NCI-H2107 (cell line): ENCODE measurements at places on chromosomes 5 and 9.

DNA sequence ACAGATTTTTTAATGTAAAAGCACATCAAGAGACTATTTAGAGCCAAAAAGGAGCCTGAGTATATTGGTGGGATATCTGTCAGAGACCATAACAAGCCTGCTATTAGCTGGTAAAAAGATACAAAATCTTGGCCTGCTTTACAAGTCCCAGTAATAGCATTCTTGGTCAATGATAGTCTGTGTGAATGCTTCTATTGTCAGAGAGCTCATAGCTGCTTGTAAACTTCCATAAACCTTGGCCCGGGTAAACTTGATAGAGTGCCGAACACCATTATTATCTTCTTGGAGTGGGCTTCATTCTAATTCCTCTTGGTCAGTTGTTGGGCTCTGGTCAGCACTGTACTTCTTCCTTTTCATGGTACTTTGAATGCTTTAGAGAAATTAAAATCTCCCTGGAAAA lies 64.0 kb downstream of the UBAP1 start:
- no peak for DNase-seq

GRCh38 chr5:115180165-115180709 lies 10.5 kb upstream of the TRIM36 start:
- DNase-seq = no peak

GRCh38 chr9:106753155-106753671 lies 109.8 kb upstream of the ZNF462 start:
- no peak for DNase-seq

GRCh38 chr5:178449163-178450070 lies 140.8 kb downstream of the COL23A1 start:
- no peak for DNase-seq

DNA sequence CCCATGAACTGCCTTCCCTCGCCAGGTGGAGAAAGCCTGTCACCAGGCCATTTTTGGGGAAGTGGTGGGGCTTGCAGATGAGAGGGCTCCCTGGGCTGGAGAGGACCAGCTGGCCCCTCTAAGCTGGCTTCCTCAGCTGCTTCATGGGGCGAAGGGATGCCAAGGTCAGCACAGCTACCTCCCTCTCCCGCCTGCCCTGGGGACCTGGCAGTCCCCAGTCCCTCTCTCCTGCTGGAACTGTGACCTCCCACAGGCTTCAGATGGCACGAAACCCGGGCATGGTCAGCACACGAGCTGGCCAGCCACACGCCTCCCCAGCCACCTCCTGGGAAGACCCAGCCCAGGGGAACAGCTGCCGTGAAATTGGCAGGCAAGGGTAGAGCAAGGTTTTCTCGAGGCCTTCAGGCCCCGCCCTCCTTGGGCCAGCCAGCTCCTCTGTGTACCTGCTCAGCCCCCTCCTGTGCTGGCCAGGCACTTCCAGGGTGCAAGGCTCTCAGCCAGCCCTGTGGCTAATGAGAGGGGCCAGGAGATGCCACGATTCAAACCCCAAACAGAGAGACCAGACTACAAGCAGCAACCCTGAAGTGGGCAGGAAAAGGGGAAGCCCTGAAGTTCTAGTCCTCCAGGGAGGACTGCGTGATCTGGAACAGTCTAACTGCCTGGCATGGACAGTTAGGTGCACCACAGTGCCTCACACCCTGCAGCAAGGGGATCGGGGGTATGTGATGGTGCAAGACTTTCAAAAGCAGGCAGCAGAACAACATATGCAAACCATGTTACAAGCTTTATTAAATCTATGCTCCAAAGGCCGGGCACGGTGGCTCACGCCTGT lies 12.9 kb downstream of the PLPP7 start:
- DNase-seq = no peak

DNA sequence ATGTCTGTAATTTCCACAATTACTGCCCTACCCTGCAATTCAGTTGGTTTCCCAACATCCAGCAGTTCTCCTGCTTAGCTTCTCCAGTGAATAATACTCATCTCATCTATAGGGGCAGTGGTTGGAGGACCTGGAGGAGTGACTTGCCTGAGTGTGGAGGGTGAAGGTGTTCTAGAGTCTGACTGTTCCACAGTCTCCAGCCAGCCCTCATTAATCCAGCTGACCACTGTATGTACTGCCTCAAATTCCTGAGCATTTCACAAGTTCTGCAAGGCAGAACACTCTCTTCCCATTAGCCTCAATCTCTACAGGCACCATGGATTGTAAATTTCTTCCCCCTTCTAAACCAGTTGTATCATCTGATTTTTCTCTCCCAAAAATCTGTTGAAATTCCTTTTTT lies 147.4 kb upstream of the NFIL3 start:
- no peak for DNase-seq

GRCh38 chr5:133847886-133848285 lies 120.5 kb downstream of the C5orf15 start:
- no peak for DNase-seq

DNA sequence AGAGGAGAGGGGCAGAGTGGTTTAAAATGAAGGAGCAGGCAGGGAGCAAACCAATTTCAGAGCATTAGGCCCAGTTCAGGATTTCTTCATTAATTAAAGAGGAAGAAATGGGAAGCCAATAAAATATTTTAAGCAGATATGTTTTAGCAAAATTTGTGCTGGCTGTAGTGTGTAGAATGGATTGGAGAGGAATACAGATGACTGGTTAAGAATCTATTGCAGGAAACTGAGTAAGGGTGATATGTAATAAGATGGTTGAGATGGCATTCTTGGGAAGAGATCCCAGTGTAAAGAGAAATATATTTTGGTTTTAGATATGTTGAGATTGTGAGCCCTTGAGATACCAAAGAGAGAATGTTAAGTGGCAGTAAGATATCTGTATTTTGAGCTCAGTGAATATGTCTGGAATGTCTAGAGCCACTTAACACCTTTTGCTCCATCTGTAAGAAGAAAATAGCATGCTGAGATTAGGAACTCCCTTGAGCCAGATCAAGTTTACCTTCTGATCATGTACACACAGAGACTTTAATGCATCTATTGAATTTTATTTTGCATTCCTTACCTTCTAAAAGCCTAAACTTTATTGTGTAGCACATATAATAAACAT lies 79.5 kb upstream of the SLC27A6 start:
- no peak for DNase-seq

DNA sequence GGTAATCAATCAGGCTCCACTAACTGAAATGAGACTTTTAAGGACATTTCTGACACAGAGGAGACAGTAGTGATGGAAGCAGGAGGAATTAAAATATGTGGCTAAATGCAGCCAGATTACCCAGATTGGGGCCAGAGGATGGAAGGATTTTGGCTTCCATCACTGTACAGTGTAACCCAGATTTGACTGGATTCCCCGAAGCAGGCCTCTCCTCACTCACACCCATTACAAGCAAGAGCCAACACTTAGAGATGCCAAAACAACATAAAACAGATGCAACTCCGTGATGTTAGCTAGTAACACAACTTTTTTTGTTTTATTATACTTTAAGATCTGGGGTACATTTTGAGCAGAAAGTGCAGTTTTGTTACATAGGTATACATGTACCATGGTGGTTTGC lies 17.6 kb downstream of the TEK start:
- DNase-seq = no peak

DNA sequence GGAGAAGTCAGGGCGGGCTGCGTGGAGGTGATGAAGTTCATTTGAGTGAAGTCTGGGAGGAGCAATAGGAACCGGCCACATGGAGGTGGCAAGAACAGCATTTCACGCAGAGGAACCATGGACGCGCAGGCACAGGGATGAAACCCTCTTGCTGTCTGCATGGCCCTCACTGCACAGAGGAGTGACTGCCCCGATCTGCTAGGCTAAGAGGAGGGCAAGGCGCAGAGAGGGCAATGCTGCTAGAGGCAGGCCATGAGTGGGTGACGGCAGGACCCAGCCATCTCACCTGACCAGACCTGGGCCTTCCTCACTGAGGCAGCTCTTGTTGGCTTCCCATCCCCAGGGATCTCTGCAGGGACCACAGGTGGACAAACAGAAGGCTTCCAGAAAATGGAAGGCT lies 90.3 kb downstream of the BARX1 start:
- DNase-seq = no peak

- DNase-seq = no peak
Observed at GRCh38 chr9:92315456-92315855, 9.7 kb downstream of the NOL8 start.

- no peak for DNase-seq
Observed at GRCh38 chr9:111866976-111867375, 29.6 kb upstream of the UGCG start.

GRCh38 chr9:129414377-129414992 lies 206.4 kb downstream of the C9orf50 start:
- DNase-seq = no peak

DNA sequence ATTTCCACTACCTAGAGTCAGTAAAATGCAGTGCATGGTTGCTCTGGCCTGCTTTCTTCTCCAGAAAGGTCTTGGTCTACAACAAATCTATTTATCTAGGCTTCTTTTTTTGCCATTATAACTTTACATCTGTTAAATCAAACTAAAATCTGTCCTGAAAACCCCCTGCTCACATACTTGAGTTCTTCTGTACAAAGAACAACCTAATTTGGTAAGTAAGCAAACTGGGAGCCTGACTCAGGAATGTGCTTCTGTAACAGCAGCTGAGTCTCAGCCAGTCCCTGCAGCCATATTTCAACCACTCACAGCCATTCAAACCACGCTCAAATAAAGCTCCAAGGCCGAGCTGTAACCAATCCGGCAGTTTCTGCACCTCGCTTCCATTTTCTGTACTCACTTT lies 95.8 kb downstream of the PLPP1 start:
- DNase-seq = no peak

GRCh38 chr5:165504674-165505073 lies 1999.3 kb downstream of the MAT2B start:
- no peak for DNase-seq

DNA sequence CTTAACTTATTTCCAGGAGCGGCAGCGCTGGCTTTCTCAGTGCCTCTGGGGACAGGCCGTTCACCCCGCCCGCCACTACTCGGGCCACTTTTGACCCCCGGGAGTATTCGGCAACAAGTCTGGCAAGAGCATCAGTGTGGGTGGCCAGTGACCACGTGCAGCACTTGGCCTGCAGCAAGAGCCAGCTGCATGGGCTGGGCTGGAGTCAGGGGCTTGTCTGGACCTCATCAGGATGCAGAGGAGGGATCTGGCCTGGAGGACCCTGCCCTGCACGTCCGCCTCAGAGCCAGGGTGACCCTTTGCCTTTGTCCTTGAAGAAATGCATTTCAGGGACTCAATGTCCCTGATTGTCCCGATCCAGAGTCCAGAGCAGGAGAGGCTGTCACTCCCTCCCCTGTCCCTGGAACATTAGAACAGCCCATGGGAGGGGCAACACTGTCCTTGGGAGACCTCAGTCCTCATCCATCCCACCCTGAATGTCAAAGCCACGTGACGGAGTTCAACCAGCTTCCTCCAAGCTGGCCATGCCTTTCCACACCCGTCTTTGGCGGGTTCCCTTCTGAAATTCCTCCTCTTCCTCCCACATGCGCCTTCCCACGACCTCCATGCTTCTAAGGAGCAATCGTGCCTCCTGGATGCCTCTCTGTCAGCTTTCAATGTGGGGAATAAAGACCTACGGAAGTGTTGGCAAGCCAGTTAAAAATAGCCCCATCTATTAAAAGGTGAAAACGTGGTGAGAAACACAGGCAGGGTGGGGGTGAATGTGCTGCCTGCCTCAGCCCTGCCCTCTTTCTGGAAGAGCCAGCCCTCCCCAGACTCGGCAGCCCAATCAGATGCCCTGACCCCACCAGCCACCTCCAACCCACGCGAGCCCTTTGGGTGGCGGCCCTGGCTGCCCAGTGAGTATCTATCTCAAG lies 99.0 kb downstream of the OLFM1 start:
- DNase-seq = no peak

- no peak for DNase-seq
Observed at GRCh38 chr5:81044868-81045267, 84.7 kb downstream of the RASGRF2 start.

DNA sequence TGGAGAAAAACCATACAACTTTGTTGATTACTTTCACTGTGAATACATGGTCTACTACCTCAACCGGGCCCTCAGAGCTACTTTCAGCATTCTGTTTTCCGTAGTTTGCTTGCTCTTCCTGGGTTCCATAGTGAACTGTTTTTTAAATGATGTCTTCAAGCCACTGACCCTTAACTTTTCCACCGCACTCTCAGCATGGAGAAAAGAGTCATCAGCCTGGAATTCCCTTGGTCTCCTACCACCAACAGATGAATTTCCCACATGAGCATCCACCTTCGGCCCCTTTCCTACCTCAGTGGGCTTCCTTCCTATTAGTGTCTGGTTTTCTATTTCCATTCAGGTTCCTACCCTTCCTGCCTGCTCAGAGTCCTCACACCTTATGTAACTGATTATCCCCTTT lies 135.9 kb upstream of the ADAMTSL1 start:
- no peak for DNase-seq

DNA sequence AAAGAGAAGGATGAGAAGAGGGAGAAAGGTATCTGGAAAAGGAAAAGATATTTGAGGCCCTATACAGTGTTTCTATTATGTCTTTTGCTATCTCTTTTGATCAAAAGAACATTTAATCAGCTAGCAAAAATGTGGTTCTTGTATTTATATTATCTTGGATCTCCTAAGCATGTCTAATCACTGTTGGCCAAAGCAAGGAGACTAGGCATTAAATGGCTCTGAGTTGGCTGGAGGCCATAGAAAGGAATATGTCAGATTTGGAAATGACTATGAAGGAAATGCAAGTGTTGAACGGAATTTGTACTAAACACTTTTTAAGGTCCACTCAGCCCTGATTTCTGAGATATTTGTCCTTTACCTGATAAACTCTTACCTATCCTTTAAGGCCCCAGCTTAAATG lies 22.4 kb upstream of the THG1L start:
- DNase-seq = no peak

DNA sequence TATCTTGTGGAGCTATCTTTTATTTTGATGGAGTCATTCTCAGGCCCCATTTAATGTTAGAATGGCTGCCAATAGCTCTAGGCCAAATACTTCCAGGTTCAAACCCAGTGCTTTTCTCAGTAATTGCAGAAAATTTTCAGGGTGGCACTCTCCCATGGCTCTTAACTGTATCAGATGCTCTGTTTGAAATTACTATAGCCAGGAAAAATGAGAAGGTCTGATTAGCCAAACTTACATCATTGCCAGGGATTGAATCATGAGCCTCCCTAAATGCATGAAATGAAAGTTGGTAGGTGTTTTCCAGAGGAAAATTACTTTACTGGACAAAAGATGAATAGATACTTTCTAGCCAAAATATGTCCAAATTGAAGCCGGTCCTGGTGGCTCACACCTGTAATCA lies 404.8 kb downstream of the MAT2B start:
- DNase-seq = no peak

DNA sequence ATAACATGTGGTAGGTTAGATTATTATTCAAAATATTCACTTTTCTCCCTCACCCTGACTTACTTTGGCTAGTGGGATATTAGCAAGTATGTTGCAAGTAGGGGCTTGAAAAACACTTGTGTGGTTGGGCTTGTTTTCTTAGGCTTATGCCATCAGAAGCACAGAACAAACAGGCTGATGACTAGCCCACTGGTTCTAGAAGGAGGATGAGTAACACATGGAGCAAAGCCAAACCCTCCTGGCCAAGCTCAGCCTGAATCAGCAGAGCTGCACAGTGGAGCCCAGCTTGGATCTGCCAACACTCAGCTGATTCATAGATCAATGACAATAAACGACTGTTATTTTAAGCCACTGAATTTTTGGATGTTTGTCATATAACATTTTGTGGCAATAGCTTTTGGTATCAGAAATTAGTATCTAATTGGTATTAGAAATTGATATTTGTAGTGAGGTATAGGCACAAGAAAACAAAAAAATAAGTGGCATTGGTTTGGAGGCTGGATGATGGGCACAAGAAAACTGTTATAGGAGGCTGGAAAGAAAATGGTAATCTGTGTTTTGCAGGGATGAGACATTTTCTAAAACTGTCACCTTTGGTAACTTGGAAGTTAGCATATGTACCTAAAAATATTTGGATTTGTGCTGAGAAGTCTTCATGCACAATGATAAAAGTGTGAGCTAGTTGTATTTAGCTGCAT lies 46.1 kb upstream of the ZBED3 start:
- no peak for DNase-seq
